Hypothalamus (tissue), 51 donors: ENCODE measurements at places on chromosomes 6 and 20.

DNA sequence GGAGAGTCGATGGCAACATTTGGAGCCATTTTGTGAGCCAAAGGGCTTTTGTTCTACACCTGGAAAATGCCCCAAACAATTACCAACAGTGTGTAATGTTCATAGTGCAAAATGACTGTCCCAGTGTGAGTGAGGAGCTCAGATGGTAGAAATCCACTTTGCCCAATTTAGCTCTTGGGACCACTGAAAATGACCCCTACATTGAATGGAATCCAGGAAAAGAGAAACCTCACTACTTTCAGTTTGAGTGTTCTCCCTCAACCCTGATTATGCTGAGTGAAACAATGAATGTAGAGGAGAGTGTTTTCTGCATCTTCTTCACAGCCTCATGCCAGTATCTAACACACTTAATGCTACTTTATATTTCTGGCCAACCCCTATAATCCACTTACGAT is 84.9 kb upstream of the NRN1 start:
- no peak for DNase-seq

DNA sequence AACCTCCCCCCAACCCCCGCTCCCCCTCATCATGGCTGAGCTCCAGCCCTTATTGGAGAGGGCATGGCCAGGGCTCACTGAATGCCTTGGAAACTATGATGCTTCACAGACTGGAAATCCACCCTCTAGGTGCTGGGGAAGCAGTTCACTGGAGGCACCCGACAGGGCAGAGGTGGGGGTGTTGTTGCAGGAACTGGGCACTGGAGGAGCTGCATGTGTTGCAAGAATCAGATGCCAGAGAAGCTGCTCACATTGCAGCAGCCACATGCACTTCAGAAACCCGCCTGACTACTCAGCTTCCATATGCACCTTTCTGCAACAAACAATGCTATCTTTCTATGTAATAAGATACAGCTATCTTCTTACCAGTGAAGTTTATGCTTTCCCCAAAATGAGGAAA is 7.9 kb upstream of the TBPL1 start:
- no peak for DNase-seq

- peak; percentile 10 for DNase-seq
Measured at GRCh38 chr20:3749689-3750531, 17.4 kb downstream of the HSPA12B start.

DNA sequence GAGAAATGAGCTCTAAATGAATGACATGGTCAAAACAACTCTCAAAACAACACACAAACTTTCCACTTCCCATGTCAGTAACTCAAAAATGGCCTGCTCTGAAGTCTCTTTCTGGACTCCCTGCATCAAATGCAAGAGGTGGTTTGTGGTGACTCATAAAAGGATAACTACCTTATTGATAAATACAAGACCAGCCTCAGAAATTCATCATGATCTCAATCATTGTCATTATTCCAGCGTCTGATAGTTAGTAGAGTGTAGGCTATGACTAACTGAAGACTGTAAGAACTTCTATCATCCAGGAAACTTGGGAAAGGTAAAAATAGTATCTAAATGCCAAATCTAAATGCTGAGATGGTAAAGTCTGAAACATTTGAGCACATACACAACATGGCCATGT is 369.4 kb downstream of the BMP2 start:
- DNase-seq, result no peak

DNA sequence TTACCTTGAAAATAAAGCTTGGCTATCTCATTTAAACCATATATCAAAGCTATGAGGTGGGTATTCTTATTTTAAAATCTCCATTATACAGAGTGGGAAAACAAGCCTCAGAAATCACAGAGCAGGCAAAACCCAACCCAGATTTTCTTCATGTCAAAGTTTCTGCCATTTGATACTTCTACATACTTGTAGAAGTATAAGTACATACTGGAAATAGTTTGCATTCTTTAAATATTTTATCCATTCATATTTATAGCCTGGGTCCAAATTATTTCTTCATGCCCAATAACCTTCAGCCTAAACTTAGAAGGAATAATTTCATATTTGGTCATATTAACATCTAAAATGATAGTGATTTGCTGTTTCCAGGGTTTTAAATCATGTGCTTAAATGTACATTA is 61.8 kb downstream of the MLIP start:
- DNase-seq, result no peak

GRCh38 chr6:125918681-125919566 is 37.6 kb upstream of the HINT3 start:
- no peak for DNase-seq
